Activated naive CD4-positive, alpha-beta T cell treated with Interleukin-2 at 50 U/mL for 16 hours (primary cell): ENCODE measurements at places on chromosomes 12 and 14.

- DNase-seq, result no peak
Measured at GRCh38 chr12:52578469-52578868, 4.8 kb upstream of the KRT74 start.

DNA sequence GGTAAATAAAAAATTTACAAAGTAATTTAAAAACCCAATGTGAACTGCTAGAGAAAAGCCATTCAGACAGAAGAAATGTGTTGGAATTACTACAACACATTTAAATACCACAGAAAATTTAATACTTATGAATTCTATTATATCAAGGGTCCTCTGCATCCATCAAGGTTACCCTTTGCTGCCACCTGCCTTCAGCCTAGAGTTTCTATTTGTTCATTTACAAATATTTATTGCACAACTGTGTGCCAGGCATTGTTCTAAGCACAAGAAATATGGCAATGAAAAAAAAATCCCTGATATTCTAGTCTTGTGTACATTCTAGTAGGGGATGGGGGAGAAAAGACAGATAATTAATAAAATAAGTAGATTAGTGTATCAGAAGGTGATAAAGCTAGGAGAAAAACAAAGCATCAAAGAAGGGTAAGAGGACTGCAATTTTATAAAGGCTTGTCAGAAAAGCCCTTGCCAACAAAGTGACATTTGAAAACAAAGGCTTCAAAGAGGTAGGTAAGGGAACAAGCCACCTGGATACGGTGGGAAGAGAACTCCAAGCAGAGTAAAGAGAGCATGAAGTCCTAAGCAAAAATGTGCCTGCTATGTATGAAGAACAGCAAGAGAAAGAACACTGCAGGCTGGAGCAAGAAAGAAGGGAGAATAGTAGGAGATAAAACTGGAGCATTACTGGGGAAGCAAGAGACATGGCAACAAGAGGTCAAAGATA lies 59.1 kb upstream of the SLC6A13 start:
- DNase-seq, result no peak

DNA sequence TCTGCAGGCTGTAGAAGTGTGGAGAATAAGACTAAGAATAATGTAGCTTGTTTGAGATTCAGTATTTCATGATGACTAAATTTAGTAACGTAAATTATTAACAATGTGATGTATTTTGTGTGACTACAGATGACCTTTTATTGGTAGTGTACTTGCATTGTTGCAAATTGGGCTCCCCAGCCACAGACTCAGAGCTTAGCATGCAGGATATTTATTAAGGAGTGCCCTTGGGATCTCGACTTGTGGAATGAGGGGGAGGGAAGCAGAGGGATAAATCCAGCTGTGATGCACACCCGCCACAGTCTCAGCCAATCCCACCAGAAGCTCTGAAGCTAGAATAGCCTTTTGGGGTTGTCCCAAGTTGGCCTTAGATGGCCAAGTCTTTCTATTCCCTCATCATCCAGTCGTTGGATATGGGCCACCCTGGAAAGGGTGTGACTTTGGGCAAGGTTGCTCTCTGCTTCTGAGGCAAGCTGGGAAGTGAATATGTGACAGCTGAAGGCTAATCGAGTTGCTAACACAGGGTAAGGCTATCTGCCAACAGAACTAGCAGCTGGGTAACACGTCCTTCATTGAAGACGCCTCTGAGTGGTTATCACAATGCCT lies 42.1 kb upstream of the USP44 start:
- DNase-seq, result no peak

- peak; percentile 6 for DNase-seq
Measured at GRCh38 chr14:52272375-52272774, 4.9 kb downstream of the PTGDR start.

DNA sequence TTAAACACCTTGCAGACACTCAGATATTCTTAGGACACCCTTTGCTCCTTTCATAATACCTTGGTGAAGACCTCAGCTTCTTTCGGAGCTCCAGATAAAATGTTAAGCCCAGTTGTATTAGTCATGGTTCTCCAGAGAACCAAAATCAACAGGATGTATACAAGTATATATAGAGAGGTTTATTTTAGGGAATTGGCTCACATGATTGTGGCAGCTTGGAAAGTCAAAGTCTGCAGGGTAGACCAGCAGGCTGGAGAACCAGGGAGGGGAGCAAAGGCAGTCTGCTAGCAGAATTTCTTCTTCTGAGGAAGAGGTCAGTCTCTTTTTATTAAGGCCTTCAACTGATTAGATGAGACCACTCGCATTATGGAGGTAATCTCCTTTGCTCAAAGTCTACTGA lies 6.9 kb upstream of the IGF1 start:
- no peak for DNase-seq

- DNase-seq, result no peak
Measured at GRCh38 chr14:101223127-101223526, 319.6 kb upstream of the RTL1 start.

DNA sequence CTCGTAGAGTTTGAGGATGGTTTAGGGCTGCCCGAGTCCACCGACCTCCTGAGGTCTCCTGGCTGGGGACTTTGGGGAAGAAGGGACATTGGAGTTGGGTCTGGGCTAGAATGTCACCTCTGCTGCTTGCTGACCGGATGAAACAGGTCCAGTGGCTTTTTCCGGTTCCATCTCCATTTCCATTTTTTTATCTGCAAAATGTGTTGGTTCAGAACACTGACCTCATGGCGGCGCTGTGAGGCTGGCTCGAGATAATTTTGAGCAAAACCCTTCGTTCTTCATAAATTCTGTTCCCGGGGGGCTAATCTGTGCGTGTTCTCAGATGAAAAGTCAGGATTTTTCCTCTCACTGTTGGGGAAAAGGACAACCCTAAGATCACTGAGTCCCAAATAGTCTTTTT lies 11.7 kb upstream of the MYL2 start:
- DNase-seq, result no peak

DNA sequence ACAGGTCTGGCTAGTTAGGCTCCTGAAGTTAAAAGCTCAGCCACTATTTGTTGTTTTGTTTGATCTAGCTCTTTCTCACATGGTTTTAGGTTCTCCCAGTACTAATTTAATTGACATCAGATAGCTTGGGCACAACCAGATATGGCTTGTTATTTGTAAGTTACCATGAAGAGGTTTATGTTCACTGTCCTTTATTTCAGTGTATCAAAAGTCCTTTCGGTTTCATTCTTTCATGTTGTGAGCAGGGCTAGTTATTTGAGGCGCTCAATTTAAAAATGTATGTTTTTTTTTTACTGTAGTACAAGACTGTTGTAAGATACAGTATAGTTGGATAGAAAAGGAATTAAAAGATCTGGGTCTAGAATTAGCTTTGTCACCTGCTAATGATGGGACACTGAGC lies 7.0 kb downstream of the GPX2 start:
- no peak for DNase-seq
